ENCODE measurements at places on chromosomes 2 and 18.
A peak's percentile ranks its signal among the peaks of the same experiment; 100 is the strongest.

GRCh38 chr2:21146638-21147037 is 22.9 kb downstream of the TDRD15 start:
- no peak for DNase-seq

GRCh38 chr2:45220227-45220626 is 211.0 kb upstream of the SIX2 start:
- no peak for DNase-seq

DNA sequence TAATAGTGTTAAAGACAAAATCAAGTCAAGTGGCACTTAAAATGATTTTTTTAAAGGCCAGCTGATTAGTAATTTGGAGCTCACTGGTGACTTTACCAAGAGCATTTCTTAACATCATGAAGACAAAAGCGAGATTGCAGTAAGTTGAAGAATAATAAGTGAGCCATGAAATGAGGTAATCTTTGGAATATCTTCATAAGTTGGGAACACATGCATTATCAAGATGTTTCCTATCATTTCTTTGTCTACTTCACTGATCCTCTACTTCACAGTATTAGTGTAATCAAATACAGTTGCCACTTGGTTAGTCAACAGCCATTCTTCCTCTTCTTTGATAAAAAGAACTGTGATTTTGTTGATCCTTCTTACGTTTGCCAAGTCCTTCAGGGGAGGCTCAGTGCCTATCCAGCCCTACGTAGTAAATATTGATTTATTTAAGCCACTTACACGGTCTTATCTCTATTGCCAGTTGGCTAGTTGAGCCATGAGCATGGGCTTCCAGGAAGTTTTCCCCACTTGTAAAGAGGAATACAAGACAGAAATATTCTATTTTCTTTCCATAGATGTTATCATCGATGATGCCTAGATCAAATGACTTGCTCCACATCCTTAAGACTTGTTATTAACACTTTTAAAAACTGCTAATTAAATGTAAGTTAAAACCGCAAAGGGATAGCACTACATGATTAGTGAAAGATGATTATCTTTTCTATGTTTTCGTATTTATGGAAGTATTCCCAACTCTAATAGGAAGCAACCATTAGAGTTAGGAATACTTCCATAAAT is 46.1 kb downstream of the YES1 start:
- no peak for DNase-seq

DNA sequence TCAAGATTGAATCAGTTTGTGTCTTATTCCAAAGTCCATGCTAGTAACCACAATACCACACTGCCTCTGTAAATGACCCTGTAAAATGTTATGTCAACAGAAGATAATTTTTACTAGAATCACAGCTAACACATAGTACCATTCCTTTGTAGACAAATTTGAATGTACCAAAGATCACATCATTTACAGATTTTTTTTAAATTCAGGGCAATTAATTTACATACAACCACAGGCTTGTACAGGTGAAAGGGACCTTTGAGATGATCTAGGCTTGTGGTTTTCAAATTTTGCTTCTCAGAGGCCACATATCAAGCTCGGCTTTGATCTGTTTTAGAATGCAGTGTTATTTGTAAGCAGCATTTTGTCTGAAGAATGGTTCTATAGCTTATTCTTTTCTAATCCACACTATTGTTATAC is 63.8 kb upstream of the PPM1B start:
- no peak for DNase-seq

GRCh38 chr2:108918156-108918874 is 70.7 kb downstream of the EDAR start:
- DNase-seq = no peak

GRCh38 chr2:231129216-231129615 is 4.4 kb upstream of the HTR2B start:
- no peak for DNase-seq

DNA sequence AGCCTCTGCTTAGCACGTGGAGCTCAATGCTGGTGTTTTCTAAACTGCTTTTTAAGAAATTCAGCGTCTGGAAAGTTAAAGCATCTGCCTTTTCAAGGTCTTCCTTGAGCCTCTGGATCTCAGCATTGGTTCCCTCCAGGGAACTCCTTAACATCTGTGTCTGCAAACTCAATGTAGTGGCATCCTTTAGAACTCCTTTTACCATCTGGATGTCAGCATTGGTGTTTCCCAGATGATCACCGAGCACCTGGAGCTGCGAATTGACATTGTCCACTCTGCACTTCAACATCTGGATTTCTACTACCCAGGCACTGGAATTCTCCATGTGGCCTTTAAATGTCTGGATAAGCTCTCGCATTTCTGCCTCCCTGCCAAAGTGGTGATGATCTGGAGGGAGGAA is 3.7 kb downstream of the CLEC4F start:
- DNase-seq = no peak

- DNase-seq = no peak
Observed at GRCh38 chr18:808086-808485, 4.0 kb downstream of the YES1 start.

GRCh38 chr18:21448299-21448698 is 152.2 kb downstream of the ESCO1 start:
- no peak for DNase-seq

DNA sequence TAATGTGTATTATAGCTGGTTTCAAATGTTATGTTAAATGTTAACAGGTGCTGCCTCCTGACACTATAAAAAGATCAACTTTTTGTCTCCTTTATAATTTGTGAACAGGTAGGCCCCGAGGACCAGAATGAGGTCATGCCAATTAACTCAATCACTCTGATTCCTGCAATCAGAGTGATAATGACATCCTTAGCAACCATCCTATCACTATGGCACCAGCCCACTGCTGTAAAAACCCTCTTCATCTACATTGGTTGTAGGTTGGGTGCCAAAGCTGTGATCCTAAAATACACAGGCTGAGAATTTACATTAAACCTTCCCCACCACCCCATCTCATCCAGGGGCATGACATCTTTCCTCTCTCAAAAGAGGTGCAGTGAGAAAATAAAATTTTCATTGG is 103.5 kb downstream of the CPO start:
- DNase-seq = no peak

GRCh38 chr2:173739006-173739405 is 226.2 kb downstream of the SP3 start:
- DNase-seq = no peak

- no peak for DNase-seq
Observed at GRCh38 chr18:6022074-6022444, 126.7 kb upstream of the TMEM200C start.

GRCh38 chr18:45066210-45066609 is 385.5 kb downstream of the SETBP1 start:
- no peak for DNase-seq

GRCh38 chr18:30406728-30407127 is 635.8 kb downstream of the DSC3 start:
- DNase-seq = no peak

GRCh38 chr2:75728614-75729419 is 18.1 kb upstream of the GCFC2 start:
- no peak for DNase-seq

DNA sequence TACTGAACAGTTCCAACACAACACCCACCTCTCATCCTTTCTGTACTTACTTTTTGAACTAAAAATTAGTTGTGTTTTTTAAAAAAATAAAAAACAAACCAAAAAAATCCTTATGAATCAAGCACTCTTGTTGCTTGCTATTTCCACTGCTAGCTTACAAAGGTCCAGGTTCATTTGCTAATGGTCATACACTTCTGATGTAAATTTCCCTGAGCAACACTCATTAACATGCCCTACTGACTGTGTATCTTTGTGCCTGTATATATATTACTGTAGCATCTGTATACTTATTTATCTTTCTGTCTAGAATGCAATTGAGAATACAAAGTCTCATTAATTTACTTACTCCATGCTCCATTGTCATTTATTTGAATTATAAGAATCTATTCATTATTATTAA is 30.3 kb upstream of the IKZF2 start:
- no peak for DNase-seq

- no peak for DNase-seq
Observed at GRCh38 chr2:109351164-109351756, 222.3 kb downstream of the SH3RF3 start.

DNA sequence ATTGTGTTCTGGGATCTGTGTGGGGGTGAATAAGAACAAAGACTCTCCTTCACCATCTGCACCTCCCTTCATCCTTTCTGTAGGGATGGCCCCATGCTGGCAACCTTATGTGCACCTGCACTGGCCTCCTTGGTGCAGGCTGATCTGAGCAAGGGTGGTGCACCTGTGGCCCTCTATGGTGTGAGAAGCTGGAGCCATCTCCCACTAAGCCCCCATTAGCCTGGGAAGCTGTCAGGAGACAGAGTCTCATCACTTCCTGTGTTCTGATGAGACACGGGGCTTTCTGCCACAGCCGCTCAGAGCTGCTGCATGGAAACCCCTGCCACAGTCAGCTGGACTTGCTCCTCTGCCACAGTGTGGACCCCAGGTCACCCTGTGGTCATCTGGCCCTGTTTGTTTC is 565.3 kb upstream of the SALL3 start:
- DNase-seq = no peak

DNA sequence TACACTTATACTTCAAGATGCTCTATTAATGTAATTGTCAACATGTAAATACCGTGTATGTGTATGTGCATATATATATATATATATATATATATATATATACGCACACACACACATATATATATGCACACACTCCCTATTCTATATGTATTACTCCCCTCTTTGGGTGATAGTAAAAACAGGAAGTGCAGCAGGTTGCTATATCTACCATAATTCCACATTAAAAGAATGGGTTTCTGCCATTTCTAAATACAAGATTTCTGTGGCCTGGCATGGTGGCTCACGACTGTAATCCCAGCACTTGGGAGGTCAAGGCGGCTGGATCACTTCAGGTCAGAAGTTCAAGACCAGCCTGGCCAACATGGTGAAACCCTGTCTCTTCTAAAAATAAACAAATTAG is 77.0 kb downstream of the OTX1 start:
- DNase-seq = no peak

DNA sequence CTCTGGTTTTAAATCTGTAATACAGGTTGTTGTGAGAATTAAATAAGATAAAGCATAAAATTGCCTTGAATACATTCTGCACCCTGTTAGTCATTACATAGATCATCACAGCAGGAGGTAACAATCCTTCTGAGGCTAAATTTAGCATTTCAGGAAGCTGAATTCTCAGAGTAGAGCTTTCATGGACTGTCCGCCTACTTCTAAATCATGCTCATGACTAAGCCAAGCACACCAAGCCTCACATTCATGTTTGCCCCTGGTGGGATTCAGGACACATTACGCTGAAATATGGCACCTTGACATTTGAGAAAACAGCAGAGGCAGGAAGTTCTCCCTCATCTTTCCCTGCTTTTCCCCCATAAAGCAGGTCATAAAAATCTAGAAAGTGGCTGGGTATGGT is 16.6 kb upstream of the PIK3C3 start:
- no peak for DNase-seq

DNA sequence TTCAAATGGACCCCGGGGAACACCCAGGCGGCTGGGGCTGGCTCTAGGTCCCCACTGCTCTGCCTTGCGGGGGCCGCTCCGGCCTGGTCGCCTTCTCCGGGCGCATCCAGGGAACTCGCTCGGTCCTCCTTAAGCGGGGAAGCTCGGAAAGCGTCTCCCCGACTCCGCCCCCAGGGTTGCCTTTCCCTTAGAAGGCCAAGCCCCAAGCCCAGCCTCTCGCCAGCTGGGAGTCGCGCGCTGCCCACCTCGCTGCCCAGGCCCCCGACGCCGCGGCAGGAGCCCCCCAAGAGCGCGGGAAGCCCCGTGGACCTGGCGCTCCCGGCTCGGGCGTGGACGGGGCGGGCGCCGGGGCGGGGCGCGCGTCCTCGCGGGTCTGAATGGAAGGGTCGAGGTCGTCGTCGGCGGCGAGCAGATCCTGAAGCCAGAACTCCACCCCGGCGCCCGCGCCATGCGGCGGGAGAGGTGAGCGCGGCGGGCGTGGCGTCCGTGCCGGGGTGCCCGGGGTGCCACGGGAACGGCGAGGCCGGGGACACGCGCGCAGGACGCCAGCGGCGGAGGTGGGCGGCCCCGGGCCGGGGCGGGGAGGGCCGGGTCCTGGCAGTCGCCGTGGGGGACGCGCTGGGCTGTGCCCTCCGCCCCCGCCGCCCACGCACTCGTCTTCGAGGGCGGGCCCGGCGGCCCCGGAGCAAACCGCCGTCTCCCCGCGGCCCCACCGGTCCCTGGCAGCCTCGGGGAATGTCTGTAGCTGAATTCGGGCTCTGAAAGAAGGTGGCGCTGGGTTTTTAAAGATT is at the start of gene BOK:
Gene BOK (plus strand): TSS at position 214 of the 791 bp plus-strand sequence. CDS start 739 bp downstream, outside the sequence.
- peak; percentile 17 for DNase-seq

GRCh38 chr2:176178757-176179295 is 9.6 kb upstream of the HOXD1 start:
- no peak for DNase-seq

DNA sequence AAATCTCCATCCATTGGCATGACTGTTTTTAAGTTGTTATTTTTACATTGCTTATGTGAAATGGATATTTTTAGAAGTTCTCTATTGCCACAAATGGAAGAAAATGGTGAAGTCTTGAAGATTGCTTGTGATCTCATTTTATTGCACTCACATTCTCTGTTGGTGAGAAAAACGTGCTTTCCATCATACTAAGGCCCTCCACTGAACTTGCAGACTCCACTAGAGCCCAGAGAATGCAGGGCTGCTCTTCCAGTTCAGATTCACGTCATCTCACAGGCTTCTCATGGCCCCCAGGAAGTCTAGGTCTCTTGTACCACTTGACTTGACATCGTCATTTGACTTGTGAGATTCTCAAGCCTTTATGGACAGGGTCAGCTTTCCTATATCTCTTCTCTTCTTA is 254.8 kb upstream of the COPS8 start:
- DNase-seq = no peak

DNA sequence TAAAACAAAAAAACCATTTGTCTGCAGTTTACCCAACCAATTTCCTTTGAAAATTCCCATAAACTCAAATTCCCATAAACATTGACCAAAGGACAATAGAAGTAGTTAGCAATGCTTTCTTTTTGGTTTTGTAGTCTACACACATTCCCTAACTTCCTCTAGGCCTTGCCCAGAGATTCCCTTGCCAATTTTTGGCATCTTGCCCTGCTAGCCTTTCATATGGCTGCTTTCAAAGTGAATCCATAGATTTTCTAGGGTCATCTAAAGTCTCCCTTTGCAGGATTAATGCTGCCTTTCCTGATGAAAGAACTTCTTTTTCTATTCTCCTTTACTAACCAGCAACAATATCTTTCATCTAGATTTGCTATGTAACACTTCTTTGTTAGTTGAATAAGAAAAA is 33.4 kb downstream of the THSD7B start:
- DNase-seq = no peak

DNA sequence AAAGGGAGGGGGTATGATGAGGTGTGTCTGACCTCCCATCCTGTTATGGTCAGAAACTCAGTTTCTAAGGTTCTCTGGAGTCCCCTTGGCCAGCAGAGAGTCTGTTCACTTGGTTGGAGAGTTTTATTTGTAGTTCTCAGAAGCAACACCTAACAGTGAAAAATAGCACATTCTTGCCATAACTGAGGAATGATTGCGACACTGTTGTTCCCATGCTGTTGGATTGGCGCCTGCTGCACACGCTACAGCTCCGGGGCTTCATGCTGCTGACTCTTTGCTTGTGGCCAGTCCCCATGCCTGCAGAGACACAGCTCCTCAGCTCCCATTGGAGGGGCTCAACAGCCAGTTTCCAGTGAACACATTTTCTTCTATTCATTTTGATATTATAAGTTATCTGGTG is 42.1 kb downstream of the TPGS2 start:
- DNase-seq = no peak

- DNase-seq = no peak
Observed at GRCh38 chr2:11004199-11004598, 92.5 kb downstream of the KCNF1 start.

GRCh38 chr18:26574958-26575864 is 26.9 kb upstream of the KCTD1 start:
- DNase-seq = no peak

Data from stimulated activated CD4-positive, alpha-beta T cell treated with anti-CD3 and anti-CD28 coated beads, Interleukin-12 subunit alpha, Interleukin-12 subunit beta, amount 100 ng/mL, for 4 hours (primary cell).